ENCODE measurements at places on chromosomes 13 and 19.

- DNase-seq: peak; percentile 46
These were observed 1.6 kb upstream of the APOC1 start for GRCh38 chr19:44912854-44913253.

DNA sequence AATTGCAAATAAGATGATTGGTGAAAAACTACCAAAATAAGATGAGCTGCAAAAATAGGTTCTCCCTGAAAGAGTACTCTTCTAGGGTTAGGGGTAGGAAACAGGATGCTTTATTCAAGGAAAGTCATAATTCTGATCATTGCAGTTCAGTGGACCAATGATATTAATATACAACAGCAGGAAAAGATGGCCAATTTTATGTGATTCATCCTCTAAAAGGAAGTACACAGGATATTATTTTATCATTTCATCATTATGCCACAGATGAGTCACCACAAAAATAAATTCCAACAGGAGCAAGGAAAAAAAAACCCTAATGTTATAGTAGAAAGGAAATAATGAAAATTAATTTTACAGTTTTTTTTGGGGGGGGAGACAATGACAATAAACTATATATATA is 205.0 kb downstream of the NALCN start:
- no peak for DNase-seq

- DNase-seq: no peak
These were observed 1887.4 kb downstream of the PCDH9 start for GRCh38 chr13:65342541-65343337.

DNA sequence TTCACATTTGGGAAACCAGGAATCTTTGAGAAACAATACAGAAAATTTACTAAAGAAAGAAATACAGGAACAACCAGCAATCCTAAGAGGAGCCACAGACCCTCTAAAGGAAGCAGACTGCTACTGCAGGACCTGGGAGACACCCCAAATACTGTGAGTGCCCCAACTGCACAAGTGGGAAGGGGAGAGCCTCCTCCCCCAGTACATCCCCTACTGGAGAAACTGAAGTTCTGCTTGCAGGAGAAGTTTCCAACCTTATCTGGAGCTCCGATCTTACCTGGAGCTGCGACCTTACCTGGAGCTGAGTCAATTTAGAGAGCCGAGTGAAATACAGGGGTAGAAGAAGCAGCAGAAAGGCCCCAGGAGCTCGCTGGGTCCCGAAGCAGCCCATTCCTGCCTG is 236.4 kb upstream of the SPRY2 start:
- DNase-seq: no peak

GRCh38 chr13:40095695-40096356 is 440.4 kb downstream of the COG6 start:
- DNase-seq: no peak

- no peak for DNase-seq
These were observed 313.1 kb upstream of the MAB21L1 start for GRCh38 chr13:35789335-35790165.

Data from mucosa of gallbladder (tissue), 1 donor.